ENCODE measurements at places on chromosomes 2 and 18.

DNA sequence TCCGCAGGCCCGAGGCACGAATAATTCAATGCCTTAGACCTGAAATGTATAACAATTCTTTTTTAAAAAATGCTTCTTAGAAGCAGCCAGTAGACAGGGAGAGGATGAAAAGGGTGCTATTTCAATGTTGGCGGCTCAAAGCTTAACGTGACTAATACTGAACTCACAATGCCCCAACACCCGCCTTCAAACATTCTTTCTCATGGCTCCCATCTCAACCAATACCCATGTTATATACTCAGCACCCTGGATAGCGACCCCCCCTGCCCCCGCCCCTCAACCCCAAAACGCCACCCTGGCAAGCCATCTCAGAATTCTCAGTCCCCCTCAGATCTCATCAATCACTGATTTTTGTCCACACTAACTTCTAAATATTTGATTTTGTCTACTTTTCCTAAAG is 4.4 kb downstream of the FBXO41 start:
- DNase-seq, result no peak

DNA sequence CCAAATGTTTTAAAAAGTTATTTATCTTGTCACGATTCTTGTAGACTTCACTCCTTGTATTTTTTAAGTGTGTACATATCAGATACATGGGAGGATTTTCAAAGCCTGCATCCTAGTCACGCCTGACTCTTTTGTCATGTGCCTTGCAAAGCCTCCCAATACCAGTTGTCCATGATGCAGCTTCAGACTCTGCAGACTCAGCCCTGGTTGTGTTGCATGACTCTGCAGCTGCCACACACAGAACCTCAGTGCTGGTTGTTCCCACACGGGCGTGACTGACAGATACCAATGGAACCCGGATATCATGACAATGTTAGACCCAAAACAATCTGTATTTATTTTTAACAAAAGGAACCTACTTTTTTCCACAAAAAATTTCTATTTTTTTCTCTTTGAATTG is 38.2 kb downstream of the TPO start:
- no peak for DNase-seq

DNA sequence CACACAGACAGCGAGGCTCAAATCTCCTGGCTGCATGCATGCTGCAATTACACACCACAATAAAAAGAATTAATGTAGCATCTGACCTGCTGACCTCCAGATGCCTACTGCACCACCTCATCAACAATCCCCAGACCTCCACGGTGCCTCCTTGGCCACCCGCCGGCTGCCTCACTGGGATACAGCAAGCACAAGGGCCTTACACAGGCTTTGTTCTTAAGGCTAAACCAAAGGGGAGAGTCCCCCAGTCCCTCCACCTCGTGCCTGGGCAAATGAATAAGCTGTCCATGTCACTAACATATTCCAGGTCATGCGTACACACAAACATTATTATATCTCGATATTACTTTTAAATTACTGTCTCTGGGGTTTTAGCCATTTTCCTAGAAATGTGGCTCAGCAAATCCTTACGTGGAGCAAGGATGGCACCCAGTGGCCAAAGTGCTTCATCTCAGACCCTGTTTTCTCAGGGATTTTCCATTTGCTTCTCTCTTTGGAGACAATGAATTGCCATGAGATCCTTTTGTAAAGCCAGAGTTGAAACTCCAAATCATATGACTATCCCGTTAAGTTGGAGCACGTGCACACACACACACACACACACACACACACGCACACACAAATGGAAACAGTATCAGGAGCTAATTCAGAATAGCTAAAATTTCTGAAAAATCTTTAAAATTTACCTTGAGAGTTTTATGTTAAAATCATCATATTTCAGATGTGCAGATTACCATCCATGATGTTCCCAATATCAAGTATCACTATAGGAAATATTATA is 313.8 kb downstream of the PDE11A start:
- DNase-seq, result peak; percentile 5

GRCh38 chr18:57443247-57443646 is 8.1 kb downstream of the ONECUT2 start:
- DNase-seq, result no peak

GRCh38 chr18:79558933-79559416 is 120.6 kb upstream of the CTDP1 start:
- DNase-seq, result no peak

DNA sequence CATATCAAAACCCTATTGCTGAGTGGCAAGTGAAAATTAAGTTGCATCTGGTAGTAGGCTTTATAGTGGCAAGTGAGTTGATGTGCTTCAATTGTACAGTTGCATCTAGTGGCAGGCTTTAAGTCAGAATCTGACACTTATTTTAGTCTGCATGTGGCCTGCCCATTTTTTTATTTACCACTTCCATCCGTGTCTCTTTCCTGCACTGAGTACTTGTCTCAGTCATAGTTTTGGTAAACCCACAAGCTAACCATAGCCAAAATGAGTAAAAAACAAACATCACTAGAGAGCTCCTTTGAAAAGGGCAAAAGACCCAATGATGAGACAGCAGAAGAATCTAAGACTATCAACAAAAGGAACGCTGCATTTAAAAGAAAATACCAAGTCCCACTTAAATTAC is 96.0 kb upstream of the CRACDL start:
- DNase-seq, result no peak

GRCh38 chr2:219608399-219608964 is 10.8 kb downstream of the STK11IP start:
- no peak for DNase-seq

Measured in CD4-positive, alpha-beta T cell treated with Interleukin-17A for 4 hours (primary cell).